Naive thymus-derived CD4-positive, alpha-beta T cell (primary cell): ENCODE measurements at places on chromosomes 11 and 22. TPM values are rescaled to one million over a fixed set of nuclear protein-coding genes. Genes with fewer than 3 reads are reported as not detected.

- no peak for DNase-seq
- H3K4me1 ChIP-seq = no peaks in the 10 kb centered on the region
- no peaks in the 10 kb centered on the region for H3K27me3 ChIP-seq
- H3K4me3 ChIP-seq = no peak overlapping the region
- no peaks in the 10 kb centered on the region for H3K36me3 ChIP-seq
Observed at GRCh38 chr22:45302751-45303150, 7.0 kb upstream of the FAM118A start.

DNA sequence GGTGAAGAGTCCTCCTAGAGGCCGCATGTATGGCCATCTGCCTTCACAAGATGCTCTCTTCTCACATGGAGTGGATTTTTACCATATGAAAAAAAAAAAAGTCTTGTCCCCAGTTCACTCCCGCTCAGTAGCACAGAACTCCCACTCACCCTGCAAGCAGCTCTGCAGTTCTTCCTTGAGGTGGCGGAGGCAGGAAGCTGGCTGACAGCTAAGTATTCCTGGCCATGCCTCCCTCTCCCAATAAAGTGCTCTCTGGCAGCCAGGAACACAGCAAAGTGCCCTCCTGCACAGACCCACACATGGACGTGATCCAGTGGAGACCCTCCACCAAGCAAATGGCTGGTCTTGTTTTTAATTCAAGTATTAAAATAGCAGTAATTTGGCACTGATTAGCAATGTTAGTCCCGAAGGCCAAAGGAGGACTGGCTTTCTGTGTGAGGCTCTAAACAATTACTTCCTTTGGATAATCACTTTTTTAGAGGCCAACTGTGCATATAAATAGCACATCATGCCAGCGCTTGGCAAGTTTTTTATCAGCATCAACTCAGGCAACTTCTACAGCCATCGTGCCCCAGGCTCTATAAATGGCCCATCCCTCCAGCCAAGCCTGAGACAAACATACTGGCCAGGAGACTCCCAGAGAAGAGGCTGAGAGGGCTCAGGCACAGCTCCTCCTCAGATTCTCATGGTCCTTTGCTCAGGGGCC lies 413.6 kb downstream of the OPCML start:
- no peak for DNase-seq
- H3K4me3 ChIP-seq = no peak overlapping the region
- H3K27me3 ChIP-seq = no peaks in the 10 kb centered on the region
- H3K36me3 ChIP-seq = no peaks in the 10 kb centered on the region
- H3K27ac ChIP-seq = no peak overlapping the region

GRCh38 chr11:30837252-30837651 lies 251.1 kb upstream of the MPPED2 start:
- H3K27ac ChIP-seq = no peak overlapping the region
- no peak overlapping the region for H3K4me3 ChIP-seq
- H3K36me3 ChIP-seq = no peaks in the 10 kb centered on the region
- no peak for DNase-seq
- H3K4me1 ChIP-seq = no peaks in the 10 kb centered on the region

GRCh38 chr22:36247955-36248354 lies 5.0 kb upstream of the APOL1 start:
- H3K27me3 ChIP-seq = no peaks in the 10 kb centered on the region
- peaks cover 3% of the 10 kb centered on the region for H3K4me1 ChIP-seq
- no peak overlapping the region for H3K4me3 ChIP-seq
- DNase-seq = no peak
- H3K27ac ChIP-seq = no peak overlapping the region
- no peaks in the 10 kb centered on the region for H3K36me3 ChIP-seq

The OPCML gene
- polyA plus RNA-seq = not detected
